ENCODE measurements at places on chromosomes 3 and 15.

DNA sequence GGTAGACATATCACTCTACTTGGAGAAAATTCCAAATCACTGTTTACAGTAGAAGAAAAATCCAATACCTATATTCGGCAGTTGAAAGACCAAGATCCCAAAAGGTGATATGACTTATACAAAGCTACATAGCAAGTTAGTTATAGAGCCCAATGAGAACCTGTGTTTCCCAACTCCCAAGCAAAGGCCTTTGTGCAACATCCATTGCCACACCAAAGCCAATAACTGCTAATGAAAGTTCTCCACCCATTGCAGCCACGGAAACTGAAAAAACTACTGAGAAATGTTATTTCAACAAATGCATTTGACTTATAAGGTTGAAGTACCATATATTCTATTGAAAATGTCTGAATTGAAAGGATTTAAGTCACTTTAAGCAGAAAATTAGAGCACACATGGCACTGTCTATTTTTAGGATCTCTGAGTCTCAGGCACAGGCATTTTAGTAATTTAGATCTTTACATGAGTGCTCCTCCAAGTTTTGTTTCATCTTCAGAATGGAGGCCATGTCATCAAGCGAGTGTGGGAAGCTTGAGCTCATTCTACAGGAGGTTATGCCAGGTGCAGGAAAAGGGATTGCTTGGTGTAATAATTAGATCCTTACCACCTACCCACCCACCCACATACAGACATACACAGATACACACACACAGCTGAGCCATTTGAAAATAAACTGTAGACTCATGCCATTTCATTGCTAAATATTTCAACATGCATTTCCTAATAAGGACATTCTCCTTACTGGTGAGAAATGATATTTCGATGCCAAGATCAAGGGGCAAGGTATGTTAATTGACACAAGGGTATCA lies 19.7 kb upstream of the ANO10 start:
- peak; percentile 70 for DNase-seq

DNA sequence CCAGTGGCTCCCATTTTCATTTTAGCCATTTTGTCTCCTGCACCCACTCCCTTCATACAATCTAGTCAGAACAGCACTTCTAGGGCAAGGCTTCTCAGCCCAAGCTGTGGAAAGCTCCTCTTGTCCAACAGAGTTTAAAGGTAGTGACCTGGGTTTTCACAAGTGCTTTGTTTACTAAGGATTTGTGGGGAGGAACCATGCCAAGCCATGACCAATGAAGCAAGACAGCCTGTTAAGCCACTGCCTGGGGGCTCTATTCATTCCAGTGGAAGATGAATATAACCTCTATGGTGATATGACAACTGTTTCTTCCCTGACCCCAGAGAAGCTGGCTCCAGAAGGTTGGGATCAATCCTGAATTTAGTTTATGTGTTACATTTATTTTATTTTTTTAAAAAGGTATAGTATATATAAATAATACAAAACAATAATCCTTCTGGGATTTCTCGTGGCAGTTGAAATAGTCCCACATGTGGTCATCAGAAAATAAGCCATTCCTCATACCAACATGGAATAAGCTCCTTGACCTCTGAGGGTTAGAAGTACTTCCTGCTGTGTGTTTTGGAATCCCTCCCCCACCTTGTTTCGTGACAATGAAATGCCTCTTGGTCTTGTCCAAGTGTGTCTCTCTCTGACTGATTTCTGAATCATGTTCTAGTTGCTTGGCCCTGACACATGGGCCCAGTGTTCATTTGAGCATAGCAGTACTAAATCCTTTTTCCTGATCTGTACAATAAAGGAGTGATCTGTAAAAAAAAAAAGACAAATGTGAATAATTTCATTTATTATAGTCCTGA lies 13.3 kb upstream of the THUMPD3 start:
- peak; percentile 88 for DNase-seq

DNA sequence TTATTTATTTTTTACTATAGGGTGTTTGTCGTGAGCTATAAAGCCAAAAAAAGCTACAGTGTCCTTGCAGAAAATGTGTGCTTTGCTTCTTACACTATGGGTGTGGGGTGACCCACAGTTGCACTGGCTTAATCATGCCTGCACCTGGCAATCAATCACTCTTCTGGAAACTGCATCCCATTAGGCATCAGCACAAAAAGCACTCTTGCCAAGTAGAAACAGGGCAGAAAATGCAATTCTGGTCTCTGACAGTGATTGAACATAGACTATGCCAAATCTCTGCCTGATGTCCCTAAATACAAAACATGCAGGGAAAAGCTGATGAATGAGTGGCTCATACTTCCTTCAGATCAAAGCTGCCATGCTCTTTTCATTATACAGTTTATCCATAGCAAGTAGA lies 30.4 kb upstream of the PLAAT1 start:
- no peak for DNase-seq

- DNase-seq, result no peak
Measured at GRCh38 chr3:99927671-99928457, 110.2 kb downstream of the CMSS1 start.
